ENCODE measurements at places on chromosomes 2 and 18.

GRCh38 chr2:70494293-70494886 lies 59.2 kb downstream of the TGFA start:
- DNase-seq, result no peak

DNA sequence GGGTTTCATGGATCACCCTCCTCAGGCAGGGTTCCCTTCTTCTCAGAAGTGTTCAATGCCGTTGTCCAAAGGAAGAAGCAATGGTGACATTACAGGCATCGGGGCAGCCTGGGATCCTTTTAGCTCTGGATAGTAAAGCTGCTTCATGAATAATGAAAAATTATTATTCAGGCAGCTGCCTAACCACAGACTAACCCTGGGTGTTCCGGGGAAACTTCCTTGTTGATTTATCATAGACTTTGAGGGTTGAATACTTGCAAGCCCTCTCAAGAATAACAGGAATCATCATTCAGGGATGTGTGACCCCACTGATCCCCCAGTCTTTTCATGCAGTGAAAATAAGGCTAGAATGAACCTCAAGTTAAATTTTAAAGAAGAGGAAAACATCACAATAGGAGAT lies 419.4 kb downstream of the MEIS1 start:
- DNase-seq, result no peak

DNA sequence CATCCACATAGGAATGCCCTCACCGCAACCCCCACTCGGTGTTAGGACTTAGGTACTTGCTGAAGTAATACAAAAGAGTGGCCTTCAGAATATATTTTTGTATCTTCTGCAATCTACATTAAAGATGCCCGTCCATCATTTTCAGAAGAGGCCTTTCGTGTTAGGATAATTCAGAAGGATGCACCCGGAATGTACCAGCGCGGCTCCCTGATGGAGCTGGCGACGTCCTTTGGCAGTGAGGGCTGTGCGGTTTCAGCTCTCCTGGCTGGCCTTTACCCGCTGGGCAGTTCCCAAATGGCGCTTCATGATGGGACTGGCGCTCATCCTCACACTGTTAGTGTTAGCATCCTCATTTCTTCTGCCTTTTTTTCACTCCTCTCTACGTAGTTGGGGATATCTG lies 15.3 kb downstream of the TWIST2 start:
- no peak for DNase-seq

DNA sequence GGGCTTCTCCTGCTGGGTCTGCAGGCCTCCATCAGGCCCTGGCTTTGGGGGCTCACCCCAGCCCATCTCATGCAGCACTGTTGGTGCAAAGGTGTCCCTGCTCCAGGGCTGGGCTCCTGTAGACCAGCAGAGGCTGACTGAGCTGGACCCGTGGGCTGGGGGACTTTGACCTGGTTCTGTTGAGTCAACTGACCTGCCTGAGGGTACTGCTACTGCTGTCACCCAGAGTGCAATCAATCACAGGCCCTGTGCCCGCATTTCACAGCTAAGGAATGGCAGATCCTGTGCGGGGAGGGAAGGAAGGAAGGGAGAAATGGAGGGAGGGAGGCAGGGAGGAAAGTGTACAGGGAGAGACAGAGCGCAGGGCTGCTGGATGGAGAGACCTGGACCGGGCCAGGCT lies 136.8 kb downstream of the TPO start:
- no peak for DNase-seq

- peak; percentile 14 for DNase-seq
These were observed 1.2 kb downstream of the MEX3C start for GRCh38 chr18:51196118-51196810.

GRCh38 chr2:217611056-217611455 lies 391.7 kb downstream of the TNS1 start:
- no peak for DNase-seq

- no peak for DNase-seq
These were observed 47.3 kb downstream of the CD8B2 start for GRCh38 chr2:106534471-106534870.

GRCh38 chr18:159933-160332 lies 1.6 kb downstream of the USP14 start:
- DNase-seq, result no peak

DNA sequence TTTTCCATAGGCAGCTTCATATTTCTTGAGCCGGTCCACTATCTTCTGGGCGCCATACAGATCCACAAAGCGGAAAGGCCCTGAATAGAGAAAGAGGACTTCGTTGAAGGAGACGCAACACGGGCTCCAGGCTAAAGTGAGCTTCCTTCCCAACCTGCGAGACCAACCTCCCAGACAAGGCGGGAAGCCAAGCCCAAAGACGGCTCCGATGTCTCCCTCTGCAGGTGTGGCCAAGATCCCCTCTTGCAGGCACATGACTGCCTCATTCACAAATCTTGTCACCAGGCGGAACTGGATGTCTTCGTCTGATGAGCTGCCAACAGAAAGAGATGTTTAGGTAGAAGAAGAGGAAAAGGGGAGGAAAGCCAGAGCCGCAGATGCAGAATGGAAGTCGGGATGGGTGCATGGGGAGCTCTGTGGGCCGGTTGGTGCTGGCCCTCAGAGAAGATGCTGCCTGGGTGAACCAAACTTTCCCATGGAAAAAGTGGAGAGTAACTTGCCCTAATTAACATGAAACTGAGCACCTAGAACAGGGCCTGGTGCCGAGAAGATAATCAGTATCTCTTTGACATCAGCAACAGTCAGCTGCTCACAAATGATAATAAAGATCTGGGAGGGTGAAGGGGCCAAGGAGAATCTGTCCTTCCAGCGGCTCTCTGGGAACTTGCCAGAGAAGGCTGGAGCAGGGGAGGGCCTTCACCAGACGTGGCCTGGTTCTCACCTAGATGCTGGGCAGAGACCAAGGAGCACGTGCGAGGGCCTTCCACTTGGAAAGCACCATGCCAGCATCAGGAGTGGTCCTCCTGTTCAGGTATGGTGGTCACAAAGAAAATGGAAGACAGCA lies 18.6 kb downstream of the GAREM2 start:
- DNase-seq, result no peak

GRCh38 chr2:99275882-99276281 lies 20.4 kb upstream of the LYG2 start:
- DNase-seq, result no peak

GRCh38 chr2:152292991-152293390 lies 42.0 kb upstream of the FMNL2 start:
- no peak for DNase-seq

DNA sequence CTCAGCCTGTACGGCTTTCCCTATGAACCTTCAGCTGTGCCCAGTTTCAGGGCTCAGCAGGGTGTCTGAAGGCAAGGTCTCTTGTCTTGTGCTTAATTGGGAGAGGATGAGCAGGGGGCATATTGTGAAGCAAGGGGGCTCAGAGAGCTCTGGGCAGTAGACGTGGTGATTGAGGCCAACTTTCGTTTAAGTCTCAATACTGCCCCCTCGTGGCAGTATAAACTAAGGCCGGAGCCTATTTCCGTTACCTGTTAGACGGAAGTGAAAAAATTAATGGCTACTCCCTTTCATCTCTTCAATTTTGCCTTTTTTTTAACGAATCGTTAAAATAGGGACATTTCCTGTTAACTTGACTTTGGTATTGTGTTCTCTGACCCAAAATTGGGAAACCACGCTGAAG lies 193.4 kb downstream of the TDRD15 start:
- peak; percentile 48 for DNase-seq

DNA sequence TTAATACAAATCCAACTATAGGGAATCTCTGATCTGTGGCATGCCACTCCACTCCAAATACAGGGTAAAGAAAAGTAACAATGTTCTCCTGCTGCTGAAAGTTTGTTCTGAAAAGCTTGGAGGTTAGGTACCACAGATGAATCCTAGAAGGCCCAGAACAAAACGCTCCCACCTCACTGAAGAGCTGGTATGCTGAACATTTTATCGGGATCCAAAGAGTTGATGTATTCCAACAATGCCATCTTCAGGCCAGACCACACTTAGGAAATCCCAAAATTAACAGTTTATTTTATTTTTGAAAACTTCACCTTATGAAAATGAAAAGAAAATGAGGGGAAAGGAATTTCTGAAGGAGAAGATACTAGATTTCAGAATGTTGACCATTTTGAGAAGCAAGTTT lies 145.1 kb upstream of the CDH19 start:
- DNase-seq, result peak; percentile 64

GRCh38 chr18:26464128-26465011 lies 84.0 kb downstream of the KCTD1 start:
- no peak for DNase-seq

GRCh38 chr2:38797250-38797676 lies 19.3 kb downstream of the GEMIN6 start:
- DNase-seq, result no peak

DNA sequence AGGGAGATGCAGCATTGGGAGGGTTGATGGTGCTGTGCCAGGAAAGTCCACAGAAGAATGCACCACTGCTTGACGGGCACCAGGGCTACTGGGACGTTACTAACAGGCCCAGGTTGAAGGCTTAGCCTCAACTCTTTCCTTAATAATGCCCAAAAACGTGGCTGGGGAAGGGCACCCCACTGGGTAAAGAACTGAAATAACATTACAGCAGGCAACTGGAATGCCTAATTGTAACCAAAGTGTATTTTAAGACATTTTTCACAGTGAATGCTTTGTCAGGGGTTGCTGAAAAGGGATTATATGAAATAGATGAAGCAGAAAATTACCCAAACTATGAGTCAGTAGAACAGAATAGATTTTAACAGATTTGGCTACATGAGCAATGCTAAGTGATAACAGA lies 191.3 kb downstream of the CMPK2 start:
- DNase-seq, result no peak

GRCh38 chr18:46315161-46315560 lies 211.0 kb downstream of the HAUS1 start:
- no peak for DNase-seq

- DNase-seq, result no peak
These were observed 141.3 kb downstream of the NCK2 start for GRCh38 chr2:105886029-105886454.

DNA sequence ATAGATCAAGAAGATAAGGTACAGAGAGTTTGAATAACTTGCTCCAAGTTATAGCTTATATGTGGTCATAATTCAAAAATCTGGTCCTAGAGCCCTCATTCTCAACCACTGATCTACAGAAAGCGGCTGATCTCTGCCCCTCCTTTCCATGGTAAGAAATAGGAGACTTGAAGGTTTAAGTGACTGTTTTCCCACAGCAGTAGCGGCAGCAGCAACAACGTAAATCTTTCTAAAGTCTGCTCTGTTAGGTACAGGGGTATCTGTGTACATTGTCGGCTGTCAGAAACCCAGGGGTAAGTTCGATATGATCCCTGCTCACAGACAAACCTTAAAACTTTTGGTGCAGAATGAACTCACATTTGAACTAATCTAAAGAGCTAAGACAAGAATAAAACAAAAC lies 105.4 kb downstream of the EPHA4 start:
- no peak for DNase-seq

DNA sequence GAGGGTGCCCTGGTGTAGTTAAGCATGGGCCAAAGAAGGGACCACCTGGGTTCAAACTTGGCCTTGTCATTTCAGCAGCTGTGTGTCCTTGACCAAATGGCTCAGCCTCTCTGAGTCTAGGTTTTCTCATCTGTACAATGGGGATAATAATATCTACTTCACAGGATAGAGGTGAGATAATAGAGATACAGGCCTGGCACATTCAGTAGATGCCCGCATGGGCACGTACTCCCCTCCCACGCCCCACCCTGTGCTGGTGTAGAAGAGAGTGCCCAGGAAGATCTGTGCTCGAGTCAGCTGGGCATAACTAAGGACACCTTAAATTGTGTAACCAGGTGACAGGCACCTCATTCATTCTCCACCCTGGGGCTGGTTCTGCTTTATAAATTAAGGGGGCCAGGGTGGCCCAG lies 8.4 kb upstream of the TMEM185B start:
- DNase-seq, result no peak

DNA sequence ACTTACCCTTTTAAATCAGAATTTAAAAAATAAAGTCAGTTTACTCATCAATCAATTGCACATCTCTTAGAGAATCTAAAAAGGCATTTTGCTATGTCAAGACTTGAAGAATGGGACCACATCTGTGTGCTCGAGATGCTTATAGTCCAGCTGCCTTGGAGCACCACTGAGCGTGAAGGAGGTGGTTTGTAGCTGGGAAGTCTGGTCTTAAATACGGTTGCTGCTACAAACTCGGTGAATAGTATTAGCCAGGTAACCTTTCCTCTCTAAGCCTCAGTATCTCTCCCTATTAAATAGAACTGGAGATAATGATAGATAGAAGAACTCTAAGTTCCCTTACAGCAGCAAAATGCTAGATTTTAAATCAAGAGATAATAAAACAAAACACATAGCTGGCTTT lies 289.7 kb downstream of the TRIB2 start:
- DNase-seq, result no peak

GRCh38 chr18:63070767-63071502 lies 248.6 kb downstream of the BCL2 start:
- no peak for DNase-seq

DNA sequence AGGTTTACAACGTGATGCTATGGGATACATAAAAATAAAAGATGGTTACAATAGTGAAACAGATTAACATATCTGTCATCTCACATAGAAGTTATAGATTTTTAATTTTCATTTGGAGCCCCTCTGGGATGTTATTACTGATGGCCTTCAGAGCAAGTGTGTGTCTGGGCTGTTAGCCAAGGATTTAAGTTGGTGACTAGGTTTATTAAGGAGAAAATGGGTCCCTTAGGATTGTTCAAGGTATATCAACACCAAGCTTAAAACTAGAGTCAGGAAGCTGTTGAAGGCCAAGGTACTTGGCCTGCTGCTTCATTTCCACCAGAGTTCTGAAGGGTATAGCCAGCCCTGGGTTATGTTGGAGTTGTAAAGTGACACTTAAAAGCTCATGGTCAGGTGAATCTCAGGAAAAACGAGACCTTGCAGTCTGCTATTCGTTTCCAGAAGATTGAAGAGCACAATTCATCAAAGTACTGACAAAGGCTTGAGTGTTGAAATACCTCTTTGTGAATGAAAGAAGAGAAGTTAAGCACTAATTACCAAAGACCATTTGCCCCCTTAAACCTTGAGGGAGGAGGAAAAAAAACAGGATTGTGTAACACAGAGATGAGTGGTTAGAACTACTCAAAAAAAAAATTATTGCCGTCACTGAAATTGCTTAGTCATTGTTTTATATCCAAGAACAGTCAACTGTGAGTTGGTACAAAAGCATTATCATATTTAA lies 48.4 kb downstream of the MAP2 start:
- no peak for DNase-seq

- no peak for DNase-seq
These were observed 177.0 kb upstream of the CCDC68 start for GRCh38 chr18:55136258-55136657.

DNA sequence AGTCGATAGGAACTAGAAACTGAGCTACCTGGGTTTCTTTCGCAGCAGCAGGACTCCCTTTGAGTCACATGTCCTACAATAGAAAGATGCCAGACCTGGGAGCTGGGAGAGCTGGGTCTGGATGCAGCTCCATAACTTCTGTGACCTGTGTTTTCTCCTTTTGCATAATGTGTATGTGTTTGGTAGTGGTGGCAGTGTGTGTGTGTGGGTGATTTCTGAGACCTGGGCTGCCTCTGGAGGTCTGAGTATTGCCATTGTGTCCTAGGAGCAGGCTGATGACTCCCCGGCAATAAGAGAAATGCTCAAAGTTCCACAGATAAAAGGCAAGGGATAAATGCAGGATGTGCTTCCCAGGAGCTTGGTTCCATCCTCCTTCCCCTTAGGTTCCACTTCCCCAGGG lies 6.4 kb downstream of the WNT10A start:
- no peak for DNase-seq

- no peak for DNase-seq
These were observed 76.7 kb upstream of the SLC8A1 start for GRCh38 chr2:40528564-40528963.

GRCh38 chr2:38375696-38376345 lies 1.3 kb downstream of the ATL2 start:
- no peak for DNase-seq

Measured in COR-L47 (cell line).